ENCODE measurements at places on chromosomes 4 and X.

- DNase-seq = no peak
These were observed 306.2 kb upstream of the CASK start for GRCh38 chrX:42229533-42229932.

GRCh38 chr4:41452484-41453225 lies 85.3 kb upstream of the LIMCH1 start:
- no peak for DNase-seq

- DNase-seq = peak; percentile 14
These were observed 55.3 kb upstream of the MSANTD1 start for GRCh38 chr4:3193531-3194203.

DNA sequence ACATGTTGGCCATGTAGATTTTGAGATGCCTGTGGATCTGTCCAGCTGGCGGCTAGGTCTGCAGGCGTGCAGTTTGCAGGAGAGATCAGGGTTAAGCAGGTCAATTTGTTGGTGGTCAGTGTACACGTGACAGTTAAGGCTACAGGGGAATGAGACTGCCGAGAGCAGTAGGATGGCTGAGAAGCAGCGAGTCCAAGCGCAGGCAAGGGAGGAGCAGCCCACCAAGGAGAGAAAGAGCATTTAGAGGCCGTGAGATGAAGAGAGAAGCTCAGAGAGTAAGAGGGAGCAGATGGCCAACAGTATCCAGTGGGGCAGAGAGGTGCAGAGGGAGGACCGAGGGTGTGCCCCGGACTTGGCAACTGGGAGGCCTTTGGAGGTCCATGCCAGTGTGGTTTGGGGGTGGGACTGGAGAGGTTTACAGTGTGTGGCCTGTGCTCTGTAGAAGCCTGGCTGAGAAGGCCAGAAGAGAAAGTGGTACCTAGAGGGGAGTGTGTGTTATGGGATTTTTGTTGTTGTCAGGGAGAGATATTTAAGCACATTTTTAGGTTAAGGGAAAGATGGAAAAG lies 18.4 kb downstream of the SNX25 start:
- no peak for DNase-seq

GRCh38 chr4:17447675-17448298 lies 64.1 kb downstream of the QDPR start:
- peak; percentile 17 for DNase-seq

GRCh38 chr4:42483426-42484379 lies 86.4 kb downstream of the SHISA3 start:
- no peak for DNase-seq

DNA sequence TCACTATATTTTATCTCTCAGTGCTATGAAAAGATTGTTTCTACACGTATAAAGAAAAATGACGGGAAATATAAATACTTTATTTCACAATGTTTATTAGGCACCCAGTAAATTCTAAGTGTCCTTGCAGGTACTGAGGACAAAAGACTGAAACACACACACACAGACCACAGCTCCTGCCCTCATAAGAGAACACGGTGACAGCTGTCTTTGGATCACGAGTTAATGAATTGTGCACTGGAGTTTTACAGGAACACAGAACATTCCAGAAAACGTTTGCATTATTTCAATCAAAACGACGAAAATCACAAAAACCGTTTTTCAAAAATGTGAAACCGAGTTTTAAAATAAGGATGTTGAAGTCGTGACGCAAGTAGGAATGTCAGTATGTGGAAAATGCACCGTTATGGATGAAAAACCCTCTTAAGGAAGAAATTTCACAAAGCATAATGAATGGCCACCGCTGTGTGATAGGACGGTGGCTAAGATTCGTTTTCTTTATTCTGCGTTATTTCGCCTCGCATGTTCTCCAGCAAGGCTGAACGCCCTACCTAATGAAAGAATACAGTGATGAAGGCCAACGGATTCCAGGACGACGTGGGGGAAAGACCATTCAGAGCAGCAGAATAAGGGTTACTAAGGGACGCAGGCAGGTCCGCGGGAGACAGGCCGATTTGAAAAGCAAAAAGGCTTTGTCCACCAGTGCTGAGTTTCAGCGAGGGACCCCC lies 24.2 kb downstream of the FAM156A start:
- no peak for DNase-seq

GRCh38 chr4:106659371-106659770 lies 290.8 kb upstream of the GIMD1 start:
- DNase-seq = no peak

GRCh38 chrX:12052109-12052508 lies 86.2 kb upstream of the FRMPD4 start:
- DNase-seq = no peak

DNA sequence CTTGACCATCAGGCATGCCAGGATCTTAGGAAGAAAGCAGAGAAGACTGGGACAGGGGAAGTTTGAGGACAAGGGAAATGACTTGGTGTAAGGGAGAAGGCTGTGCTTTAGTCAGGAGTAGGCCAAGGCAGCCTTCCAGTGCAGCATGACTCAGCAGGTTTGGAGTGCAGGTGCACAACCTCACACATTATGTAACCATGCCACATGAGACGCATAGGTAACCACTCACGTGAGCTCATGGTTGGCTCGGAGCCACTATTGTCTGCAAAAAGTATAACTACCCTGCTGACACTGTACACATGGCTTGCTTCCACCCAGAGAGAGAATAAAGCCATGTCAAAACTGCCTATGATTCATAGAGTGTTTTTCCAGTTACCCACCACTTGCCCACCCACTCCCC lies 715.9 kb downstream of the SMARCA1 start:
- no peak for DNase-seq

DNA sequence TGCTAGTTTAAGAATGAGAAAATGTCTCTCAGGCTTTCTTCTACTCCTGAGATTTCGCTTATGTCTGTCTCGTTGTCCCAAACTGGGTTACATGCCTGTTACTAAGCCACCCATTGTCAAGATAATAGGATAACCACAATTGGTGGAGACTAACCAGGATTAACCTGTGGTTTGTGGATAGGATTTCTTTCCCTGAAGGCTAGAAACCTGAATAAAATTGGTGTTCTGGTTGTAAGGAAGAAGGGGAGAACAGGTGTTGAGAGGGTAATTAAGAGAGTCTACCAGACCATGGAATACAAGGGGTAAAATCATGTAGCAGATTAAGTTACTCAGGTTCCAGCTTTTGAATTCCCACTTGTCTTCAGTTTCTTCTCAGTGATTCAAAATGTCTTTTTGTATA lies 225.4 kb downstream of the CPE start:
- DNase-seq = no peak

GRCh38 chr4:156137679-156138473 lies 184.2 kb upstream of the CTSO start:
- DNase-seq = no peak
